ENCODE measurements at places on chromosomes 12 and 14. TPM values are rescaled to one million over a fixed set of nuclear protein-coding genes. Genes with fewer than 3 reads are reported as not detected.
A peak's percentile ranks its signal among the peaks of the same experiment; 100 is the strongest.

- H3K4me1 ChIP-seq, result no peaks in the 10 kb centered on the region
- DNase-seq, result no peak
- H3K27ac ChIP-seq, result no peak overlapping the region
- no peaks in the 10 kb centered on the region for H3K27me3 ChIP-seq
- H3K4me3 ChIP-seq, result no peak overlapping the region
Observed at GRCh38 chr12:39028382-39028781, 123.0 kb upstream of the CPNE8 start.

DNA sequence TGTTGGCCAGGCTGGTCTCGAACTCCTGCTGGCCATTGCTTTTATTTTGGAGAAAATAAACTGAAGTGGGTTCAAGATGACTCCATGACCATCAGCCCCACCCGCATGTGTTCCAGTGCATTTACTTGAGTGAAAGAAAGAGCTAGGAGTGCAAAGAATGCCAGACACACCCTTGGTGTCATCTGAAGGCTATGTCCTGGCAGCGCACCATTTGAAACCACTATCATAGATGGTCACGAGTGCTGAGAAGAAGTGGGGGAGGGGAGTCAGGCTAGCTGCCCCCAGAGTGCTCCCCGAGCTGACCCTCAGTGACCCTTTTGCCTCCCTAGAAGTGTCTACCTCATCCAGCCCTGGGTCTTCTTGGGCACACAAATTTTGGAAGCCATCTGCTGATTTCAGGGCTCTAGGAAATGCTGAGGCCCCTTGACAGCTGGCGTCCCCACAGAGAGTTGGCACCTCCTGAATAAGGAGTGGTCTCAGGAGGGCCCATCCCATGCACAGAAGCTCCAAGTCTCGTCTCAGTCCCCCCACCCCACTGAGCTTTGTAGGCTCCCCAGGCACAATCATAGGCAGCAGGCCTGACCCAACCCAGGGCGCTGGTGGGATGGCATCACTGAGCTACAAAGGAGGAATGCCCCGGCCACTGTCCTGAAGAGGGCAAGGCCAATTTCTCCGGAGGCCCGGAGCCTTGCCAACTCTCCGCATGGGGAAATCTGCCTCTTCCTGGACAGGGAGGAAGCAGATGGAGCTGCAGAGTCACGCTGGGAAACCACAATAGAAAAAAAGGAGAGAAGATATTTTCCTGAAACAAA, 28.0 kb downstream of the PXN start:
- no peak for DNase-seq
- no peaks in the 10 kb centered on the region for H3K27me3 ChIP-seq
- H3K4me3 ChIP-seq, result no peak overlapping the region
- H3K4me1 ChIP-seq, result peaks cover 53% of the 10 kb centered on the region
- peak overlapping the region; percentile 25 for H3K27ac ChIP-seq

Gene P2RX2
- total RNA-seq, result not detected

GRCh38 chr14:54698501-54698900, 131.6 kb downstream of the SAMD4A start:
- no peak for DNase-seq
- H3K4me1 ChIP-seq, result peaks cover 6% of the 10 kb centered on the region
- H3K36me3 ChIP-seq, result peaks cover 2% of the 10 kb centered on the region
- H3K27me3 ChIP-seq, result peaks cover 38% of the 10 kb centered on the region
- no peak overlapping the region for H3K27ac ChIP-seq

DNA sequence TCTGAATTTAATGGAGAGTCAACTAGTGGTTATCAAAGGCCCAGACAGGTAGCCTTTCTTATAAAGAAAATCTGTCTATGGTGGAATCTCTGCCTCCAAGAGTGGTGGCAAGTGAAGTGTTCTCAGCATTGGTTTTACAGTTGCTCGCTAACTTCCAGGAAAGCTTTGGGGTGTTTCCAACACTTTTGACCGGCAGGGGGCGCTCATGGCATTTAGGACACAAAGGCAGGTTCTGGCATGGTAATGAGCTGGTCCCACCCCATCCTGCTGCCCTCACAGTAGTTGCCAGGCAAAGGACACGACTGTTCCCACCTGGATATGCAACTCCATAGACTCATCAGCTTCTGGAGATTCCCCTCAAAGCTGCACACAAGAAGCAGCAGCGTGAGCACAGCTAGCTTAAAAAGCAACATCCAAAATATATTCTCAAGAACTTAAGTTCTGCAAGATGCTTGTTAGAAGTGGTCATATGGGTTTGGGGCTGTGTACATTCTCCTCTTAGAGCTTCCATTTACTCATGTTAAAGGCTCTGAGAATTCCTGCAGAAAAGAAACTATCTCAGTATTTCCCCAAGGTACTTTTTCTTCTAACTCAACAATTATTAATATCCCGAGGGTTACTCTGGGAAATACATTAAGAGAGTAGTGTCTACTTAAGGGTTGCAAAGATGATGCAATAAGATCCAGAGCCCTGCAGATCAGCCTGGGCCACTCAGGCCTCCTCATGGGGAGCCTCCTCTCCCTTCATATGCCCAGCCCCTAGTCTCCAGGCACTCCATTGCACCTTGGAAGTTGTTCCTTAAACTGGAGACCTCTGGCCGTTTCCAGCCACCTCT, 14.8 kb downstream of the PROX2 start:
- H3K27ac ChIP-seq, result no peak overlapping the region
- no peaks in the 10 kb centered on the region for H3K36me3 ChIP-seq
- H3K27me3 ChIP-seq, result no peaks in the 10 kb centered on the region
- peak; percentile 97 for DNase-seq
- H3K4me1 ChIP-seq, result peaks cover 4% of the 10 kb centered on the region

GRCh38 chr12:91964501-91964900, 181.1 kb downstream of the BTG1 start:
- no peaks in the 10 kb centered on the region for H3K36me3 ChIP-seq
- no peaks in the 10 kb centered on the region for H3K4me1 ChIP-seq
- no peak for DNase-seq
- no peaks in the 10 kb centered on the region for H3K27me3 ChIP-seq
- no peak overlapping the region for H3K27ac ChIP-seq

- peaks cover 15% of the 10 kb centered on the region for H3K27me3 ChIP-seq
- no peak overlapping the region for H3K27ac ChIP-seq
- H3K4me1 ChIP-seq, result no peaks in the 10 kb centered on the region
Observed at GRCh38 chr12:75628916-75629315, 117.5 kb upstream of the KRR1 start.

DNA sequence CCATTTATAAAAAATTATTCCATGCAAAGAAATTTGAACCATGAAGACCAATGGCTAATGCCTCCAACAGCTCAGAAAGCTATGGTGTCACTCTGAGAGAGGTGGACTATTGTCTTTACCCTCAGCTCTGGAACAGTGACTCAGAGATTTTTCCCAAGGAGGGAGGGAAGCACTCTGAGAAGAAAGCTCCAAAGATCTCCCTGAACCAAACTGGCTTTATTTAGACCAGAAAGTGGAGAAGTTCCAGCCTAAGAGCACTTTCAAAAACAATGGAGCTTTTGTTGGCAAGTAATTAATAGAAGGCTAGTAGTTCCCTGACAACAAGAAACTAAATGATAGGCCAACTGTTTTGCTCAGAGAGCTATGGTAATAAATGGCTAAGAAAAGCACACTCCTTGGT, 599.9 kb upstream of the MDGA2 start:
- no peak for DNase-seq
- no peak overlapping the region for H3K4me3 ChIP-seq
- no peaks in the 10 kb centered on the region for H3K4me1 ChIP-seq
- no peak overlapping the region for H3K27ac ChIP-seq
- H3K36me3 ChIP-seq, result no peaks in the 10 kb centered on the region
